Activated T-cell treated with anti-CD3 and anti-CD28 coated beads, Interleukin-2, amount 50 U/mL, for 24 hours (primary cell): ENCODE measurements at places on chromosomes 7 and 10.

- no peak for DNase-seq
Observed at GRCh38 chr7:44259547-44260457, 59.0 kb downstream of the YKT6 start.

DNA sequence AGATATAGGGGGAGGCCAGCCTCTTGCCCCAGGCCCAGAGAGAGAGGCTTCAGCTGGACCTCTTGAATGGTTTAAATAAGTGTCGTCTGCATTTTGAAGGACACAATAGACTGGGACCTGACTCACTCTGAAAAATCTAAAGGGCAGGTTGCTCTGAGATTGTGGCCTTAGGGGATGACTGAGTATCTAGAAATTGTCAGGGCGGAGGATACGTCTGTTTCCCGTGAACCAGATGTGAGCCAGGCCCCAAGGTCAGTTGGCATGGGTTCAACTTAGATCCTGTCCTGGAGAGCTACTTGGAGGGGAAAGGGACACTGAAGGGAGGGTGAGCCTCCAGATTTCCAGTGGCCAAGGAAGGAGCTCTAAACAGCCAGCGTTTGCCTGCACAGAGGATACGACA is 110.2 kb downstream of the CHN2 start:
- DNase-seq = no peak

DNA sequence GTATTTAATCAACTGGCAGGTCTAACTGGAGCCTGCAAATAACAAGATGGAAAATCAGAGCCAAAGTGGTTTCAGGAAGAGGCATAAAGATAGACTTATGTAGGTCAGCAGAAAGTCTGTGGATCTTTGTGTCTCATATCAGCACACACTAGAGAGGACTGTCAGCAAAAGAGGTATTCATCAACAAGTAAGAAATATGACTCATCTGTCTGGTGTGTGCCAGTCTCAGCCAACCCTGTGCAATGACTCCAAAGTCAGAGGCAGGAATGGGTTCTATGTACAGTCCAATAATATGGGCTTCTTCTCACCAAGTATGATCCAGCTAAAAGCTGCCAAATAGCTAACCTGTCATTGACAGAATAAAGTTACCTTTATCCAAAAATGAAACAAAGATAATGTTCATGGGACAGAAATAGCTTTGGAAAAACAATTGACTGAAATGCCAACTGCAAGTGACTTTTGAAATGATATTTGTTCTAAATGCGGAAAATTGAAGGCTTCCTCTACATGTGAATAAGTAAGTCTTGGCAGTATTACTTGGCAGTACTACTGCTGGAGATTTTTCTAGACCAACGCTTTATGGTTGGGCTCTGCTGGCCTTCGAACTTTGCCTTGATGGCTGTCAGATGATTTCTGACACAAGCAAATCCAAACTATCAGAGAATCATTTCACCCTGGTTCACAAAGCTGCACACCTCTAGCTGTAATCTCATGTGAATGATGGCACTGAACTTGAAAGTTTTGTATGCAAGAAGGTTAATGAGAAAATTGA is 272.3 kb upstream of the SEMA3C start:
- DNase-seq = no peak

GRCh38 chr10:107733328-107734130 is 569.0 kb upstream of the SORCS1 start:
- DNase-seq = no peak

DNA sequence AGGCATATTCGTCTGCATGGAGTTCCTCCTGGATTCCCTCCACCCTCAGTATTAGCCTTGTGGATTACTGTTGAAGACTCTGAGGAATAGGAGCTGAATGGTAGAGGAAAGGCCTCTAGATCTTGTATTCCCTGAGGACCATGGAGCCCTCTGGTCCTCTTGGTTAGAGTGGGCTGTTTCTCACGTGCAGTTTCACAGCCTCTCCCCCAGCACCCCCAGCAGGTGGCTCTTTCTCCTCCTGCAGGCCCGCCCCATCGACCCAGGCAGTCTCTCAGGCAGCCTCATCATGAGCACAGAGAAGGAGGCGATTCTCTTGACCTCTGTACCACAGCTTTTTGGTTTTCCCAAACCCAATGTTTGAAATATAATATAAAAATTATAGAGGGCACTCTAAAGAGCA is 102.0 kb downstream of the WNT2 start:
- DNase-seq = no peak

DNA sequence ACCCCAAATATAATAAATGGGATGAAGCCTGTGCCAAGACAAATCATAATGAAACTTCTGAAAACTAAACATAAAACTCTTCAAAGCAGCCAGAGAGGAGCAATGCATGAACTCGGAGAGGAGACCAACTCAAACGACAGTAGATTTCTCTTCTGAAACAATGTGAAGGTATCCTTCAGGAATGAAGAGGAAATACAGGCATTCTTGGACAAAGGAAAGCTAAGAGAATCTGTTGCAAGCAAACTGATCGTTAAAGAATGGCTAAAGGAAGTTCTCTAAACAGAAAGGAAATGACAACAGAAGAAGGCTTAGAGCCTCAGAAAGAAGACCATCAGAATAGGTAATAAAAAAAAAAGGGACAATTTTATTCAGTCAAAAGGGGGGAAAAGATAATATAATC is 6.6 kb downstream of the GNA12 start:
- no peak for DNase-seq

- no peak for DNase-seq
Observed at GRCh38 chr7:35536396-35536826, 158.5 kb downstream of the HERPUD2 start.

DNA sequence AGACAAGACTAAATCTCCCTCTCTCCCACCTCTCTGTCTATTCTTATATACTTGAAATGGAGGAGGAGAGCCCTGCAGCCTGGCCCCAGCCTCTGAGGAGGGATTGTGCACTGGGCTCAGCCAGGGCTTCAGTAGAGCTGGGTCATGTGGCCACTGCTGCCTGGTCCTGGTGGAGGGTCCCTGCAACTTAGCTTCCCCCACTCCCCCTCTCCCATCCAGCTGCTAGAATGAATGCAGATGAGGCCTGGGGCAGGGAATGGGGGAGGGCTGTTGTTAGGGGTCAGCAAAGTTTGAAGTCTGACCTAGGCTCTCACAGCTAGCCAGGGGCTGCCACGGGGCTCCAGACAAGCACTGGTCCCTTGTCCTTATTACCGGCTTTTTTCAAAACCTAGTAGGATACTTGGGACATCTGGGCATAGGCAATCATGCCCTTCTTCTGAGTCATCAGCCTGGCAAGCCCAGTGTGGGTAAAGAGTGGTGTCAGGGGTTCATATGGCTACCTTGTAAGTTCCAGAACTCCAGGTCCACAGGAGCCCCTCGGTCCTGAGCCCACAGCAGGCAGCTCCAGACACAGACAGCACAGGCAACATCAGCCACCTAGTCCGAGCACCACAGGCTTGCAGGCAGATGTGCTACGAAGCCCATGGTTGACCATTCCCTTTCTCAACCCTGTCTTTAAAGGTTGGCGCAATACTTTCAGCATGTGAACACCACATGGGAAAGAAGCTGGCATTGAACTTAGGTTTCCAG is 12.8 kb upstream of the CXCL12 start:
- DNase-seq = no peak

DNA sequence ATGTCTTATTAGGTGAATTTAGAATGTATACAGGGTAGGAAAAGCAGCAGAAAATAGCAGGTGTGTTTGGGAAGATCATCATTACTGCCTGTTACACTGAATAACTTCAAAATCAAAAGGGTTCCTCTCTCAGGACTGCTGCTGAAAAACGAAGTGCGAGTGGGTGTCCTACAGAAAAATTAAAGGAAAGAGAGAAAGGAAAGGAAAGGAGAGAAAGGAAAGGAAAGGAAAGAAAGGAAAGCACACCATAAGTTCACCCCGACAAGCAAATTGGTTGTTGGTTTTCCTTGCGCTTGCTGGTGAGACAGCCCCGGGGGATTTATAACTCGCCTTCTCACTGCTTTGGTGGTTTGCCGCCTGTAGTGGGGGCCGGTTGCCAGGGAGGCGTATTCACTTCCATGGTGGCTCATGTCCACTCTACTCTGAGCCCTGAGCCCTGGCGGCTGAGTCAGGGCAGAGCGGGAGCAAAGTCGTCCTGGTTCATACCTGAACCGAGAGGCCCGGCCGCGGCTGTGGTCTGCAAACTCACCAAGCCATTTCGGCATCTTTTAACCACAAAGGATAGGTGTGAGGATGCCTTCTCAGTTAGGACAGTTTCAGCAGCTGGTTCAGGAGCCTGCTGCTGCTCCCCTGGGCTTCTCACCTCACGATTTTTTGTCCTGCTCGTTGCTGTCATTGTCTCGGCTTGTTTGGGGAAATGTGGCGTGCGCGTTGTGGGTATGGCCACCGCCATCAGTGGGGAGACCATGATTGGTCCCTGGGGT is 26.1 kb downstream of the INPP5A start:
- DNase-seq = no peak

DNA sequence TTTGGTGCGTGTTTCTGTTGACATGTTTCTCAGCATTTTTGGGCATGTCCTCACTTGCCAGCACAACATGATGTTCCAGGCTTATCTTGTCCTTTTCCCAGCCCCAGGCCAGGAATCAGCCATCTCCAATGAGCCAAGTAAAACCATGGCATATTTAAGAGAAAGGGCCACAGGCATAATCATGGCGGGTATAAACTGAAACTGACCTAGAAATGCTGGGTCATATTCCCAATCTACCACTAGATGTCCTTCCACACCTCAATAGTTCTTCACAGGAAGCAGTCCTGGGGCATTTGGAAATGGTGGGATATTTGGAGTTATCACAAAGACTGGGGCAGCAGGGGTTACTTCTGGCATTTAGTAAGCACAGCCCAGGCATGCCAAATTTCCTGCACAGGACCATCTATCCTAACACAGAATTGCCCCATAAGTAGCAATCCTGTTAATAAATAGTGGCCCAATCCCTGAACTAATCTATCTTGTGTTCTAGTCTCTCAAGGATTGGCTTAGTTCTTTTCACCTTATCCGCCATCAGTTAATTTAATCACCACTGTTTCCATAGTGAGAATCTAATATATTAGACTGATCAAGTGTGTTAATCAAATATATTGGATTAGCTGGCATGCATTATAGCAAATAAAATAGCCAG is 101.6 kb downstream of the NPSR1 start:
- DNase-seq = no peak

GRCh38 chr10:63922468-63923284 is 401.5 kb downstream of the REEP3 start:
- no peak for DNase-seq

DNA sequence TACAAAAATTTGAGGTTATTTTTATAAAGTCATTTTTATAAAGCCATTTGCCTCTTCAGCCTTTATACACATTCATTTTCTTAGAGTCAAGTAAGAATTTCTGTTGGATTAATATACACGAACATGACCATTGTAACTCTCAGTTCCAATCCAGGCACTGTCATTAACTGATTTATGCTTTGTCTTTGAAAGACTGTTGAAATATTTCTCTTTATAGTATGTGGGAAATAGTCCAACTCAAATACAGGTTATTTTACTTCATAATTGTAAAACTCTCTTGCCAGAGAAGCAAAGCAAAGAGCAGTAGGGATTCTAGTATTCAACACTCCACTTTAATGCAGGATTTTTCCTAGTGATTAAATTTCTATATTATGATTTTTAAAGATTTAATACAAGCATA is 36.5 kb upstream of the PAPSS2 start:
- DNase-seq = no peak

- no peak for DNase-seq
Observed at GRCh38 chr7:70237256-70237655, 639.0 kb downstream of the AUTS2 start.

DNA sequence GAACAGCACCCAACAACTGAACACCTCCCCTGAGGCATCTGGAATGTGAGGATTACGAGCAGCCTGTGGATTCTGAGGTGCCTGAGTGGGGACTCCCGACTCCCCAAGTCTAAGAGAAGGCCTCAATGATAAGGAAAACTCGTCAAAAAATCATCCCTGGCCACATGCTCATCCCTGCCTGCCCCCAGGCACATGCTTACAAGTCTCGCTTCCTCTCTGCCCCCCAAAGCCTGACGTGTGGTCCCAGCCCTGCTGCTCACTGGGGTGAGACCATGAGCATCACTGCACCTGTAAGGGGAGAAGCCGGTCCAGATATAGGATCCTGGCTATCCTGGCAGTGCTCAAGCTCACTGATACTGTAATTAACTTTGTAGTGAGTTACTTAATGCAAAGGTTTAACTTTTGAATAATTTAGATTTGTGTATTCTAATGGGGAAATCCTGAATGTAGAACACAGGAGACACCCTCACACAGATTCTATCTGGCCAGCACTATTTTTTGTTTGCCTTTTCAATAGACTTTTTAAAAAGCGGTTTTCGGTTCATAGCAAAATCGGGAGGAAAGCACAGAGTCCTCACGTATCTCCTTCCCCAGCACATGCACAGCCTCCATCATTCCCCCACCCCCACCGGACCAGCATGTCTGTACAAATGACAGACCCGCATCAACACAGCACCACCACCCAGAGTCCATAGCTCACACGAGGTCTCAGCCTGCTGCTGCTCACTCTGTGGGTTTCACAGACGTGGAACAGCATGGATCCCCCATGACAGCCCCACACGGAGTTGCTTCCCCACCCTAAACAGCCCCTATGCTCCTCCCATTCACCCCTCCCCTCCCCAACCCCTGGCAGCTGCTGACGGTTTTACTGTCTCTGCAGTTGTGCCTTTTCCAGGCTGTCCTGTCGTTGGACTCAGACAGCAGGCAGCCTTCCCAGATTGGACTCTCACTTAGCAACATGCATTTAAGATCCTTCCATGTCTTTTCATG is 167.9 kb downstream of the DIP2C start:
- no peak for DNase-seq

DNA sequence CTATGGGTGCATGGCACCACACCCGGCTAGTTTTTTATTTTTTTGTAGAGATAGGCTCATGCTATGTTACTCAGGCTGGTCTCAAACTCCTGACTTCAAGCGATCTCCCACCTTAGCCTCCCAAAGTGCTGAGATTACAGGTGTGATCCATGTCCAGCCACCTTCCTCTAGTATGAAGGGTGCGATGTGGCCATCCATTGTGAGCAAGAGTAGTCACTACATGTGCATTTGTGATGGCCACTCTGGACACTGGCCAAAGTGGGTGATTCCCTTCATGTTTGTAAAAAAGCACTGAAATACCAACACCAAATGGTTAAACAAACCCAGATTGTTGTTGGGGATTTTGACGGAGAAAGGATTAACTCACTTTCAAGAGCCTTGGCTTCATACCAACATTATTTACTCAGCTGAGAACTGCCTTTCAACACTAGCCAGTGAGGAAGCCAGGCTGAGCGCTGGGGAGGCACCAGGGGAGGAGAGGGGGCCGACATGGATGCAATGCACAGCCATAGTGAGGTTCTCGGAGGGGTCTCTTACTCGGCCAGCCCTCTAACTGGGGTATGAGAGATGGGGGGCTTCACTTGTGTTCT is 198.1 kb upstream of the LYZL2 start:
- no peak for DNase-seq

- DNase-seq = no peak
Observed at GRCh38 chr10:133448120-133448519, 5.6 kb upstream of the SCART1 start.

GRCh38 chr7:49931627-49932026 is 158.2 kb downstream of the VWC2 start:
- no peak for DNase-seq

GRCh38 chr10:131860311-131860710 is 40.5 kb upstream of the PPP2R2D start:
- no peak for DNase-seq

- no peak for DNase-seq
Observed at GRCh38 chr7:32036557-32036956, 33.6 kb downstream of the PDE1C start.
